ENCODE measurements at places on chromosomes 5 and 9.

DNA sequence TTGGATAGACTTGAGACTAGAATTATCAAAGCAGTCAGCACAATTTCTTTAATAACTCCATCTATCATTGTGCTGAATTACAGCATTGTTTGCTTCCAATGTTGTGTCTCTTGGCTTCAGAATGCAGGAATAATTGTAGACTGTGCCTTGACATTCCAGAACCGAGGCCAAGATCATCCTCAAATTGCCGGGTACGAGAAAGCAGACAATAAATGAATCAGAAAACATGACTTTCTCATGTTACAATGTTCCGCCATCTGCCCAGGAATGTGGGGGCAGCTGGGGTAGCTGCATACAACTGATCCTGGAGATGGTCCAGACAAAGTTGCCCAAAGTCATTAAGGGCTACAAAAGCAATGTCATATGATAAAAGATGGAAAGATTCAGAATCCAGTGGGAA, 206.2 kb upstream of the SGCD start:
- no peak for DNase-seq

DNA sequence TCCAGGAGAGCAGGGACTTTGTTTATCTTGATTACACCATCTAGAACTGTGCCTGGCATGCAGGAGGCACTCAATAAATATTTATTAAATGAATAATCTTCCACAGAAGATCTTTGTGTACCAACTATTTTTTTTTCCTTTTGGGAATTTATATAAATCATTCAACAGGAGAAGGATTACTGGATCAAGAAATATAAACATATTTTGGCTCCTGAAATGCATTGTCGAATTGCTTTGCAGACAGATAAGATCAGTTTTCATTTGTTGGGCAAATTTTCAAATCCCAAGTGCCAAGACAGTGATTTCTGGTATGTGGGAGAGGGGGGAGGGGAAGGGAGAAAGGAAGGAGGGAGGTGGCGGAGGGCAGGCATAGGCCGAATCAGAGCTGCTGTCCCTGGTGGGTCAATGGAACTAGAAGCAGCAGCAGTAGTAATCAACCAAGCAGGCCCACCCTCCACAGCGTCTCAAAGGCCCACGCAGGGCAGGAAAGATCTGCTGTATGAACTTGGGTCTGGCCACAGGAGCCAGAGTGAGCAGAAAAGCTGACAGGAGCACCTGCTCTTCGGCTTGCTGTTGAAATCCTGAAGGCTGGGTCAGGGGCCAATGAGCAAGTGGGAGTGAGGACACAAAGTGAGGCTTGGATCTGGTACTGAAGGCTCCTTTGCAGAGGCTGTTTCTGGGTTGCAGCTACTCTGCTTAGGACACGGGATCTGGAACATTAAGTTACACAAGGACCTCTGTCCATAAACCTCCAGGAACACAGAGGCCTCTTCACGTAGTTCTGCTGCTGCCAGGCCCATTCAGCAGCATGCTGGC, 15.8 kb upstream of the TRAF1 start:
- no peak for DNase-seq

- DNase-seq, result no peak
Measured at GRCh38 chr5:133236976-133237375, 185.2 kb downstream of the HSPA4 start.

DNA sequence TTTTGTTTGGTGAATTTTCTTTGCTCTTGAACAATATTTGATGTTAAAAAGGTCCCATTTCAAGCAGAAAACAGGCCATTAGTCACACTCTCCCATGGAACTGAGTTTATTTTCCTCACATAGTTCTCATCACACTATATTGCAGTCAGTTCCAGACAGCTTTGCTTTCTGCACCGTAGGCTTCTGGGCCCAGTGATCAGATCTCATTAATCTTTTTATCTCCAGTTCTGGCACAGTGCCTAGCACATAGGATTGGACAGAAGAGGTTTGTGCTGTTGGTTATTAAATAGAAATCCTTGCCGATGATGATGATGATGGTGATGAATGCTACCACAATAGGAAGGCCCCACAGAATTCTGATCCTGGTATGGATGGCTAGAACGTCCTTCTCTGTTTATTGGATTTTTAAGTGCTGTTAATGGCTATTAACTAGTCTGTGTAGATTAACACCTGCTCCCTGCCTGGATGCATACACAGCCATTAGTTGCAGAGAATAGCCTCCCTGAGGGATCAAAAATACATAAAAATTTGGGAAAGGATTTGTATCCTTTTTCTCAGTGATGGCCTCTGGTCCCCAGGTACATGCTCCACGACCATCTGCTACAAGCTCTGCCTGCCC, 52.0 kb upstream of the NTRK2 start:
- no peak for DNase-seq

GRCh38 chr5:10063997-10064396, 185.7 kb downstream of the ATPSCKMT start:
- DNase-seq, result no peak

GRCh38 chr5:142981475-142981874, 211.3 kb downstream of the ARHGAP26 start:
- DNase-seq, result no peak

- DNase-seq, result no peak
Measured at GRCh38 chr5:135642488-135642870, 63.7 kb upstream of the CXCL14 start.

DNA sequence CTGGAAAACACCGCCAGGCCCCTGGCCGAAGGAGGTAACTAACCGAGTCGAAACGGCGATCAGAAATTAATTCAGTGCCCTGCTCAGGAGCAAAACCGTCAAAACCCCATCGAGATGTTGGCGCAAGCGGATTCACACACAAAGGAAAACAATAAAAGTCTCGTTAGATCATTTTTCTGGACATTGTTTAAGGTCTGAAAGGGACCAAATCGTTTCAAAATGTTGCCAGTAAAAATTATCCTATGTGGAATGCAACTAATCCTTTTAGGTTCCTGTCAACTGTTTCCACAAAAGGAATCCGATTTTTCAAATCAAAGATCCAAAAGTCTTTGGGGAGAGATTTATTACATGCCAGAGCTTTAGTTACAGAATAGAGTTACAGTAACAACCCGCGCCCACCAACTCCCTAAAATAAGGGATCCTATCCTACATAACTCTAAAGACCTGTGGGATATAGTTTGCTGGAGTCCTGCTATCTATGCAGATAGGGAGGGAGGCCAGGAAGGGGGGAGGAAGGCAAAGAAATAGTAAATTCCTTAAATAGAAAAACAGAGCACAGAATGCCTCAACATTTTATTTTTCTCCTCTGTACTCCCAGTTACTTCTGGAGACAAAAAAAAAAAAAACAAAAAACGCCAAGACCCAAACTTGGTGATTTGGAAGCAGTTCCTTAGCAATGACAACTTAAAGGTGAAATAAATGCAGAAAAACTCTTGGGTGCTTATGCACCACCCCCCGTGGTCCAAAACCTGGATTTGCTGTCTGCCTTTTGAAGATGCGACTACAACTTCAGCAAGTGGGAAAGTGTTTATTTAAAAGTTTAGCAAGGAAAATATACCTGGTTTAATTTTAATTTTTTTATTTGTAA, 10.6 kb downstream of the FOXD1 start:
- no peak for DNase-seq

DNA sequence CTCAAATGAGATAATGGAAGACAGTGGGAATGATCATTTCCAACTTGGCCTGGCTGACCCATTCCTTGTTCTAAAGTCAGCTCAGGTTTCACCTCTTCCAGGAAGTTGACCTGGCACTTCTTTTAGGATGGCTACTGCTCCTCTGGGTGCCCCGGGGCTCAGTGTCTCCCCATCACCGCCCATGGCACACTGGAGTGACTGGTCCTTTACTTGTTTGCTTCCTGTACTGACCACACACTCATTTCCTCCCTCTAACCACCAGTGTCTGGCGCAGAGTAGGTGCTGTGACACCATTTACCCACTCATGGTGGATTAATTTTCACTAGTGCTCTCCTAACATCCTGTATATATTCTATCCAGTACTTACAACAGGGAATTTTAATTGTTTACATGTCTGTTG, 183.5 kb downstream of the CDK5RAP2 start:
- no peak for DNase-seq
